ENCODE measurements at places on chromosomes 5 and 9. TPM values are rescaled to one million over a fixed set of nuclear protein-coding genes. Genes with fewer than 3 reads are reported as not detected.

DNA sequence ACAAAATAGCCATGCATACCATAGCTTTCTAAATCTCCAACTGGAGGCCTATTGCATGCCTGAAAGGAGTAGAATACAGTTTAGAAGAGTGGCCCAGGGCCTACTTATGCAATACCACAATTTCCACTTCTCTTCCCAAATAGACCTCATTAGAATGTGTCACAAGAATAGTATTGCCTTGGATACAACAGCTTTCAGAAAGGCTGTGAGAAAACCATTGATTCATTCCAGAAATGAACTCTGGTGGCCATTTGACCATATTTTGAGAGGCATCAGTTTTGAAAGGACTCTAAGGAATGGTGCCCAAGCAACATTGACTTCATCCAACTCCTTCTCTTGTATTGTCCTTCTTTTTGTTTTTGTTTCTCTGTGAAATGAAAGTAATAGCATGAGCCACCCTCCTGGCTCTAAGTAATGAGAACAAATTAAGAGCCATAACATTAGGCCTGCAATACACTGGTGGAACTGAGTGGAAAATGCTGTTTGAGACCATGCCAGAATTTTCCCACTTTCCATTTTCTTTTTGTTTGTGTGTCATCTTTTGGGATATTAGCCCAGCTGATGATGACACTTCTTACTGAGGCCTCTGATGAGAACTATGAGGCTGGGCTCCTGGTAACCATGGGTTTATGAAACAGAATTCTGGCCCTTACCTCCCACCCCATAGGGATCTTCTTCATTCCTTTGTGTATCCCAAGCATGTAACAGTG lies 90.2 kb downstream of the TMEM174 start:
- H3K27ac ChIP-seq: no peak overlapping the region
- DNase-seq: no peak
- no peaks in the 10 kb centered on the region for H3K27me3 ChIP-seq
- H3K4me1 ChIP-seq: no peaks in the 10 kb centered on the region

DNA sequence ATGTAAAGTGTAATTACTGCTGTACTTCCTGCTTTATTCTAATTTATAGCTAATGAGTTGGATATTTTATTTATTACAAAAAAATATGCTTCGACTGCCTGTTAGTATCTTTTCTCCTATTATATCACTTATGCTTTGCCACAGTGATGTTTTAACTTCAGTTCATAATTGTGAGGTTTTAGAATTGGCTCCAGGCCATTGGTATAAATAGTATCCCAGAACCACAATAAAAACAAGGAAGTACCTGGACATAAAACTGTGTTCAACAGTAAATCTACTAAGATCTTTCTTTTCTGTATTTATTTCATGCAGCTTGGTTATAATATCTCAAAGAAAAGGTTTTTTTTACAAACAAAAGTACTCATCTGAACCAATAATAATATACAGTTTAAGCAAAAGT lies 354.3 kb upstream of the CDH9 start:
- H3K4me3 ChIP-seq: no peak overlapping the region
- DNase-seq: no peak

DNA sequence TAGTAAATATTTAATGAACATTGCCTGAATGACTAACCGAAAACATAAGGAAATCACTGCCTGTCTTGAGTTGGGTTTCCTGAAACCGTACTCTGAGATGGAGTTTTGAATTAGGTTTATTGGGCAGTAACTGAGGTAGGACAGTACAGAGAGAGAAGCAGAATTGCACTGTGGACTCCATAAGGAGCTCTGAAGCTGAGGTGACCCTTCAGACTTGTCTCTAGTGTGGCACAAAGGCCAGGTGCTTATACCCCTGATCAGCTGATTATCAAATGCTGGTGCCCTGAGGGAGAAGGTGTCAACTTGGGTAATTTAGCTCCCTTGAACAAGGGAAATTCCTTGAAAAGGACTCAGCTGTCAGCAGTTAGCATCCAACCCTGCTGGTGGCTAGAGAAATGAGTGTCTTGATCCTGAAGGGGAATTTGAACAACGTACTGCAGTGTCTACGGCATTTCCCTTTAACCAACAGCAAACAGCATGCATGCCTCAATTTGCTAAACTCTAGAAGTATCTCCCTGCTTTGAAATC lies 135.0 kb upstream of the SMARCA2 start:
- no peaks in the 10 kb centered on the region for H3K4me1 ChIP-seq
- no peak overlapping the region for H3K4me3 ChIP-seq
- H3K36me3 ChIP-seq: no peaks in the 10 kb centered on the region
- no peak overlapping the region for H3K27ac ChIP-seq

GRCh38 chr5:43729846-43730478 lies 127.0 kb downstream of the NNT start:
- DNase-seq: no peak
- no peak overlapping the region for H3K4me3 ChIP-seq
- H3K4me1 ChIP-seq: no peaks in the 10 kb centered on the region
- no peaks in the 10 kb centered on the region for H3K36me3 ChIP-seq
- no peaks in the 10 kb centered on the region for H3K27me3 ChIP-seq
- no peak overlapping the region for H3K27ac ChIP-seq

DNA sequence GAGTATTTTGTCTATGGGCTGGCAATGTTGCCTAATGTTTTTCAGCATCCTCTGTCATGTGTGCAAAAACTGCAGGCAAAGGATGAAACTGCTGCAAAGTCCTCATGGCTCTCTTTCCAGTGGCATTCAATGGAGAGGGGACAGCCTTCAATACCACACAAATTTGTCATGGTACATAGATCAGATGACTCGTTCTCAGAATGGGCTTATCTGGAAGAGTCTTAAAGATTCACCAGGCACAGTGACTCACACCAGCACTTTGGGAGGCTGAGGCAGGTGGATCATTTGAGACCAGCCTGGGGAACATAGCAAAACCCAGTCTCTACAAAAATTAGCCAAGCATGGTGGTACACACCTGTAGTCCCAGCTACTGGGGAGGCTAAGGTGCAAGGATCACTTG lies 5.3 kb downstream of the CDKN2AIPNL start:
- H3K4me1 ChIP-seq: peaks cover 4% of the 10 kb centered on the region
- no peak overlapping the region for H3K4me3 ChIP-seq
- H3K27ac ChIP-seq: no peak overlapping the region
- H3K36me3 ChIP-seq: no peaks in the 10 kb centered on the region

GRCh38 chr9:21995666-21996398 lies 1.2 kb downstream of the CDKN2B-AS1 start:
- no peaks in the 10 kb centered on the region for H3K36me3 ChIP-seq
- H3K4me3 ChIP-seq: peak overlapping the region; percentile 67
- H3K4me1 ChIP-seq: no peaks in the 10 kb centered on the region

- no peaks in the 10 kb centered on the region for H3K4me1 ChIP-seq
- H3K36me3 ChIP-seq: no peaks in the 10 kb centered on the region
- DNase-seq: no peak
- no peaks in the 10 kb centered on the region for H3K27me3 ChIP-seq
Observed at GRCh38 chr9:133708246-133709014, 29.7 kb downstream of the SARDH start.

GRCh38 chr5:145316282-145316681 lies 518.9 kb downstream of the PRELID2 start:
- no peak overlapping the region for H3K27ac ChIP-seq
- no peak overlapping the region for H3K4me3 ChIP-seq
- no peaks in the 10 kb centered on the region for H3K36me3 ChIP-seq
- H3K4me1 ChIP-seq: no peaks in the 10 kb centered on the region
- DNase-seq: no peak

GRCh38 chr9:89845862-89846261 lies 241.1 kb downstream of the GADD45G start:
- H3K4me1 ChIP-seq: no peaks in the 10 kb centered on the region
- H3K27ac ChIP-seq: no peak overlapping the region
- no peak overlapping the region for H3K4me3 ChIP-seq
- DNase-seq: no peak
- no peaks in the 10 kb centered on the region for H3K36me3 ChIP-seq

DNA sequence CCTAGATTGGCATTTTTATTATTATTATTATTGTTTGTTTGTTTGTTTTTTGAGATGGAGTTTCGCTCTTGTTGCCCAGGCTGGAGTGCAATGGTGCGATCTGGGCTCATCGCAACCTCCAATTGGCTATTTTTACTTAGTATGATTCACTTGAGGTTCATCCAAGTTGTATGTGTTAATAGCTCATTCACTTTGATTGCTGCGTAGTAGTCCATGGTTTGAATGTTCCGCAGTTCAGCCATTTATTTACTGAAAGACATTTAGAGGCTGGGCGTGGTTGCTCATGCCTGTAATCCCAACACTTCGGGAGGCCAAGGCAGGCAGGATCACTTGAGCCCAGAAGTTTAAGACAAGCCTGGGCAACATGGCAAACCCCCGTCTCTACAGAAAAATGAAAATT lies 22.6 kb upstream of the MELK start:
- no peaks in the 10 kb centered on the region for H3K4me1 ChIP-seq
- no peaks in the 10 kb centered on the region for H3K36me3 ChIP-seq
- no peaks in the 10 kb centered on the region for H3K27me3 ChIP-seq

- H3K4me3 ChIP-seq: no peak overlapping the region
- H3K27me3 ChIP-seq: peaks cover 6% of the 10 kb centered on the region
- peaks cover 4% of the 10 kb centered on the region for H3K4me1 ChIP-seq
- no peak for DNase-seq
Observed at GRCh38 chr5:93604644-93605515, 21.9 kb downstream of the NR2F1 start.

DNA sequence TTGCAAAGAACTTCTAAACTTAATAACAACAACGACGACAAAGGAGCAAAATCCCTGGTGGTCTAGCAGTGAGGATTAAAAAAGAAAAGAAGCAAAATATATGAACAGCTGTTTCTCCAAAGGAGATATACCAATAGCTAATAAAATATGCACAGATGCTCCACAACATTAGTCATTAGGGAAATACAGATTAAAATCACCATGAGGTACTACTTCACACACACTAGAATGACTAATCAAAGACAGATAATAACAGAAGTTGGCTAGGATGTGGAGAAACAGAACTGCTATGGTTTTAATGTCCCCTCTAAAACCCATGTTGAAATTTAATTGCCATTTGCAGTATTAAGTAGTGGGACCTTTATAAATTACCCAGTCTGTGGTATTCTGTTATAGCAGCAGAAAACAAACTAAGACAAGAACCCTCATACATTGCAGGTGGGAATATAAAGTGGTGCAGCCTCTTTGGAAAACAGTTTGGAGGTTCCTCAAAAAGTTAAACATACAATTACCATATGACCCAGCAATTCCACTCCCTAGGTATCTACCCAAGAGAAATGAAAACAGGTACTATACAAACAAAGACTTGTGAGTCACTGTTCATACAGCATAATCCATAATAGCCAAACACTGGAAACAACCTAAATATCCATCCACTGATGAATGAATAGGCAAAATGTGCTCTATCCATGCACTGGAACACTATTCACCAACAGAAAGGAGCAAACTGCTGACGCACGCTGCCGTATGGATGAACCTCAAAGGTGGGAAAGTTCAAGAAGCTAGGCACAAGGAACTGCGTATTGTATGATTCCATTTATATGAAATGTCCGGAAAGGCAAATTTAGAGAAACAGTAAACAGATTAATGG lies 11.4 kb upstream of the DUSP1 start:
- H3K36me3 ChIP-seq: no peaks in the 10 kb centered on the region
- no peak for DNase-seq
- H3K4me3 ChIP-seq: no peak overlapping the region

DNA sequence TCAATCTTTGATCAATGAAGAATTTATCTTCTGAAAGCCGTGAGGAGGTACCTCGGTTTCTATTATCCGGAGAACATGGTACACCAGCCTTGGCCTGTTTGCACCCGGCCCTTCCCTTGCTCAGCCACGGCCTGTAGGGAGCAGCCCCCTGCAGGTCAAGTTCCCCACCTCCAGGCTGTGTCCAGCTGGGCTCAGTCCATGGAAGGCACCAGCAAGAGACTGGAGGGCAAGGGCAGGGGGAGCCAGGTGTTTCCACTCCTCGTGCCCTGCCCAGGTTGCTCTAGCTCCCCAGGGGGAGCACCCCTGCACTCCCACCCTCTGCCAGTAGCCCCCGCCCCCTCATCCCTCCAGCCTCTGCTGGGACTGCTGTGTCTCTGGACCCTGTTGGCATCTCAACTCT lies 87.3 kb upstream of the ADAMTS2 start:
- no peak for DNase-seq
- no peak overlapping the region for H3K27ac ChIP-seq
- H3K27me3 ChIP-seq: no peaks in the 10 kb centered on the region
- H3K36me3 ChIP-seq: no peaks in the 10 kb centered on the region
- no peak overlapping the region for H3K4me3 ChIP-seq

GRCh38 chr5:45113726-45114125 lies 305.0 kb downstream of the MRPS30 start:
- H3K4me1 ChIP-seq: no peaks in the 10 kb centered on the region
- H3K27me3 ChIP-seq: no peaks in the 10 kb centered on the region
- H3K27ac ChIP-seq: no peak overlapping the region
- no peak for DNase-seq
- no peak overlapping the region for H3K4me3 ChIP-seq
- H3K36me3 ChIP-seq: no peaks in the 10 kb centered on the region

DNA sequence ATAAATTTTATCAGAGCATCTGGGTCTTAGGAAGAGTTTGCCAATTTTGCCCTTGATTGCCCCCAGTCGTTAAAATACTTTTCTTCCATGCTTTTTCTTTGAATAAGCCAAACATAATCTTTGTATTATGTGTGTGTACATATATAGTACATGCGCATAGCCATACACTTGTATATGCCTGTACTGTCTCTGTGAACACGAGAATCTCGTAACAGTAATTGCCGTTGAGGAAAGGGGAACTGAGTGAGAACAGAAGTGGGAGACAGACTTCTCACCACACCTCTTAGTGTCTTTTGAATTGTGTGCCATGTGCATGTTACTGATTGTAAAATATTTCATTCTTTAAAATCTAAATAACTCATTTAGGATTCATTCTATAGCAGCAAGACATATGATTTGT lies 79.6 kb upstream of the GRHPR start:
- no peaks in the 10 kb centered on the region for H3K4me1 ChIP-seq
- H3K27me3 ChIP-seq: no peaks in the 10 kb centered on the region
- no peaks in the 10 kb centered on the region for H3K36me3 ChIP-seq
- DNase-seq: no peak

DNA sequence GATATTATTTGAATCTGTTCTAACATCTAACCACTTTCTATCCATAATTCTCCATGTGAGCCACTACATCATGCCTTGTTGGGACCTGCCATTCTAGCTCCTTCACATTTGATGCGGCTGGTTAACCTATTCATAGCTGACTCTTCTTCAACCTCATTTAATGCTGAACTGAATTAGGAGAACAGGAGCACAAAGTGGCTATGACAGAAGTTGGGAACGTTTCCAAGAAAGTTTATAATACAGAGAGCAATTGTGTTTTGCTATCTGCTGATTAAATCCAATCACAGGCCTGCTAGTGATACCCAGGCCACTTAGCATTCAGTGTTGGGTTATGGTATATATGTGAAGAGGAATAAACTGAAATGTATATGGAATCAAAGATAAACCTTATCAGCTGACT lies 440.3 kb downstream of the PTPRD start:
- H3K36me3 ChIP-seq: no peaks in the 10 kb centered on the region
- H3K4me1 ChIP-seq: no peaks in the 10 kb centered on the region
- no peak for DNase-seq
- no peak overlapping the region for H3K27ac ChIP-seq
- no peaks in the 10 kb centered on the region for H3K27me3 ChIP-seq

GPR151 gene
- not detected for total RNA-seq

SLC46A2 gene
- total RNA-seq: not detected

MYO10 gene
- 16.7 TPM for total RNA-seq

SLC6A18 gene
- not detected for total RNA-seq

AQP3 gene
- total RNA-seq: not detected

HMMR gene
- not detected for total RNA-seq

TMEM215 gene
- not detected for total RNA-seq

PDGFRB gene
- 337 TPM for total RNA-seq

Data from uterus (tissue), 4 donors.